ENCODE measurements at places on chromosomes 6 and 20. TPM values are rescaled to one million over a fixed set of nuclear protein-coding genes. Genes with fewer than 3 reads are reported as not detected.

DNA sequence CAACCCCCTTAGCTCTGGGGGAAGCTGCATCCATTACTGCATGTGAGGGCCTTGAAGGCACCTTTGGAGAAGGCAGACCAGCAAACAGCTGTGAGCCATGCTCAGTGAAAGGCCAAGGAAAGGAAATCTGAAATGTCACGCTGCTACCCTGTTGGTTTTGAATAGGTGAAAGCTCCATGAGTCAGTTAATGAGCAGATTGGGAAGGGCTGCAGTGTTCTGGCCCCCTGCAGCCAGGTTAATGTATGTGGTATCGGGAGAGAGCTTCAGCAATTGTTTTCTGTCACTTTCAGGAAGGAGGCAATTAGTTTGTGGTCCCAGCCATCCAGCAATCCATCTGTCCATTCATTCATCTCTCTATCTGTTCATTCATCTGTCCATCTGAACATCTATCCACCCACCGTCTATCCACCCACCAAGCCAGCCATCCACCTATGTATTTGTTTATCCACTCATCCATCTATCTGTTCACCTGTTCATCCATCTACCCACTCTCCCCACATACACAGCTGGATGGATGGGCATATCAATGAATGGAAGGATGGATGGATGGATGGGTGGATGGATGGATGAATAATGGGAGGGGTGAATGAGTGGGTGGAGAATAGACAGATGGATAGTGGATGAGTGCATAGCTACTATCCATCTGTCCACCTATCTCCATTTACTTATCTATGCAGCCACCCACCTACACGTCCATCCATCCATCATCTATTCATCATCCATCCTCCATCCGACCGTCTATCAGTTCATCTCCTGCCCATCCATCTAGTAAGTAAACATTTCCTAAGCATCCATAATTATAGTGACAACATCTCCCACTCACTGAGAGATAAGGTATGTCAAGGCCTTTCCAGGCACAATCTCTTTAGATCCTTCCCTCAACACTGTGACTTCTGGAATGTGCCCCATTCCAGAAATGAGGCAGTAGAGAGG lies 16.0 kb downstream of the PCK1 start:
- DNase-seq: no peak

Gene KIF25
- total RNA-seq: under 0.01 TPM

- DNase-seq: no peak
These were observed 16.0 kb downstream of the UQCC2 start for GRCh38 chr6:33695451-33695887.

Gene FILIP1
- 13.3 TPM for total RNA-seq

GRCh38 chr20:34850969-34851368 lies 21.7 kb downstream of the GGT7 start:
- DNase-seq: no peak

DNA sequence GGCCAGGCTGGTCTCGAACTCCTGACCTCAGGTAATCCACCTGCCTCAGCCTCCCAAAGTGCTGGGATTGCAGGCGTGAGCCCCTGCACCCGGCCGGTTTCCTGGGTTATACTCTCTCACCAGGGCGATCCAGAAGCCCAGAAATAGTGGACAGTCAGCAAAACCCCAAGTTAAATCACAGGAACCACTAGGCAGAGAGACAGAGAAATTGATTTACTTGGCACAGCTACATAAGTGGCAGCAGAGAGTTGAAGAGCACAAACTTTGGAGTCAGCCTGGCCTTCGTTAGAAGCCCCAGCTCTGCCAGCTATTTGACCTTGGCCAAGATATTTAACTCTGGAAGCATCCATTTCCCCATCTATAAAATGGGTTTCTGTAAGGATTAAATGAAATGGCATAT lies 32.7 kb downstream of the MTRES1 start:
- DNase-seq: no peak

GRCh38 chr6:23977706-23978105 lies 148.3 kb upstream of the NRSN1 start:
- DNase-seq: no peak

Gene NOTCH4
- total RNA-seq: 9.1 TPM

Gene PAK5
- total RNA-seq: not detected

GRCh38 chr6:22112461-22112860 lies 184.4 kb downstream of the PRL start:
- DNase-seq: peak; percentile 8

GRCh38 chr20:11054266-11054993 lies 380.6 kb upstream of the JAG1 start:
- no peak for DNase-seq

GRCh38 chr20:34061695-34062094 lies 50.3 kb downstream of the EIF2S2 start:
- no peak for DNase-seq

GRCh38 chr6:105733556-105734162 lies 330.8 kb upstream of the PREP start:
- peak; percentile 59 for DNase-seq

GRCh38 chr20:38607351-38607750 lies 5.7 kb downstream of the ARHGAP40 start:
- no peak for DNase-seq

- peak; percentile 54 for DNase-seq
These were observed 14.2 kb upstream of the FAM162B start for GRCh38 chr6:116779573-116780164.

GRCh38 chr6:73690056-73690455 lies 5.9 kb upstream of the CD109 start:
- DNase-seq: no peak

GRCh38 chr6:73521351-73521985 lies 636 bp upstream of the EEF1A1 start:
- peak; percentile 82 for DNase-seq

Gene OLIG3
- total RNA-seq: not detected

DNA sequence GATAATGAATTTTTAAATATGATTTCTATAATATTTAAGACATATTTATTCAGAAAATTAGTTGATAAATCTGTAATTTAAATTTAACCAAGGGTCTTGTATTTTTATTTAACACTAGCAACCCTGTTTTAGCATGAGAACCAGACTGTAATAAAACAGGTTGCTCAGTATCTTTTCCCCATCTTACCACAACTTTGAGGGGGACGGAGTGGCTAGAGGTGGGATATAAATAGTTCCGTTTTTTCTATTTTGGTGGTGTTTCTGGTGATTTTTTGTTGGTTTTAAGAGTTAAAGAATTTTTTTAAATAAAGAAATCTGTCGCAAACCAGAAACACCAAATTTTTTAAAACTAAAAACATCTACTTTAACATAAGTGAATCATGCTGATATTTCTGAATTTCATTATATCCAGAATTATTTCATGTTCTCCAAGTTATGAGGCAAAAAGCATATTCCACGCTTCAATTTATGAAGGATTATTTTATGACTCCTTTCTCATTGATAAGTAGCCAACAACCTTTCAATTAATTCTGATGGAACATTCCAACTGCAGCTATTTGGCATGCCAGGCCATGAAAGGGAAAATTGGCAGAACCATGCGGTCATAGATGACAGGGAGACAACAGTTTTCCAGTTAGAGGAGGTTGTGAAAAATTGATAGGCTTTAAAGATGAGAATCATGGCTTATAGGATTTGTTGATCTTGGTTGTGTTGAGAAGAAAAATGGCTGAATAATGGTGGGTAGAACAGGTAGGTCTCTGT lies 151.9 kb upstream of the CARMIL1 start:
- DNase-seq: no peak

DNA sequence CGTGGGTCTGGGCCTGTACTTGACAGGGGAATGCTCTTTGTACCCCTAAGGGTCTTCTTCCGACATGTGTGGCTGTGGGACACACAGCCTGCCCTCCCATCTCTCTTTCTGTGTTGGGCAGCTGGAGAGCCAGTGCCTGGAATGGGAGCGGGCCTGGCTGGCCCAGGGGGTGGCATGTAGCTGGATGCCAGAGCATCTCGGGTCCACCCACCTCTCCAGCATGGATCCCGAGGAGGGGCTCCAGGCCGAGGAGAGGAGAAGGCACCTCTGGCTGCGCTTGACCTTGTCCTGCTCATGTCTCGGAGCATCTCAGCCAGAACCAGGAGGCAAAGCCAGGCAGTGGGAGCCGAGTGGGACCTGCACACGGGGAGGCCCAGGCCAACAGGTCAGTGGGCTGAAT lies 16.0 kb downstream of the CDH4 start:
- no peak for DNase-seq

DNA sequence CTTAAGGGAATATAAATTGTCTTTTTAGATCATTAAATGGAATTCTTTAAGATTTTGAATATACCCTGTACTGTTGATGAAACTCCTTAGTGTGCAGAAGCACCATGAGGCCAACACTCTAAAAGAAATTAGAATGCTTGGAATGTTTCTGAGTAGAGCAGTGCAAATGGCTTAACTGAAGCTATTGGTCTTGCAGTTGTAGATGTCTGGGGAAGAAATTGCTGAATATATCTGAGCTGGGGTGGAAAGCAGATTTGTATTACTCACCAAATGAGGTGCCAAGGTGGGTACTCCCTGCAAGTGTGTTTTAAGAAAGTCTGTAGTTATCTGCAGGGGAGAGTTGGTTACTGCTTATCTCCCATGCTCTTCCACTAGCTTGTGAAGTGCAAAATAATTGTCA lies 119.0 kb downstream of the ADGRG6 start:
- DNase-seq: no peak

GRCh38 chr6:6407071-6407741 lies 86.7 kb upstream of the F13A1 start:
- no peak for DNase-seq

Gene SIRPB1
- 0.22 TPM for total RNA-seq

Gene C20orf204
- total RNA-seq: 6.9 TPM

- no peak for DNase-seq
These were observed 223.0 kb downstream of the BCKDHB start for GRCh38 chr6:80329496-80329895.

GRCh38 chr6:65123521-65123920 lies 583.5 kb downstream of the EYS start:
- DNase-seq: no peak

- no peak for DNase-seq
These were observed 49.2 kb upstream of the SASH1 start for GRCh38 chr6:148293181-148293995.

GRCh38 chr6:11327961-11328360 lies 95.5 kb upstream of the NEDD9 start:
- no peak for DNase-seq

All from lung microvascular endothelial cell (primary cell).